CD4-positive, alpha-beta T cell treated with Interleukin-17A for 4 hours (primary cell): ENCODE measurements at places on chromosomes 5 and 9.

DNA sequence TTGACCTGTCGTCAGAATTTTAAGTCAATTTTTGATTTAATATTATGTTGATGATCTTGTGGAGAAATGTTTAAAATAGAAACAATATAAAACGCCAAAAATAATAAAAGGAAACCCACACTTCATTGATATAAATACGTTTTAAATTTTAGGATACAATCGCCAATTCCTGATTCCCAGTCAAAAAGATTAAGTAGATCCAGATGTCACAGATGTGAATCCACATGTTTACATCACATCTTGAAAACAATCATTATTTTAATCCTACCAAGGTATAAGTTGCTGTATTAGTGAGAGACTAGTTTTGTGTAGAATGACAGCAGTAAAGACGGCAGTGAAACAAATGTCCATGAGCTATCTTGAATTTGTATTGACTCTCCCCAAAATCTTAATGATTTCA, 4.9 kb downstream of the TAS2R1 start:
- no peak for DNase-seq

DNA sequence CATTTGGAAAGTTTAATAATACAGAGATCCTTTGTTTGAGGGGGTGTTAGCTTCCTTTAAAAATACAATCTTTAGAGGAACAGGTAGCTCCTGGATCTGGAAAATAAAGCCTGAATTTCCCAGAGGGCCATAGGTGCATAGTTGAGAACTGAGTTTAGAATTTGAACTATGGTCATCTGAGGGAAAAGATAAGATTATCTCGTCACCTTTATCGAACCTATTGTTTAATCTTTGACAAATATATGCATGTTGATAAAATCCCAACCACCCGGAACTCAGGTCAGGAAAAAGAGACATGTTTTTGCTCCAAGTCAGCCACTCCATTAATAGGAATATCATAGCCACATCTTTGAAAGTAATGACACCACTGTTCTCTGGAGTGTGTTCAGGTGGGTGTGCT, 91.7 kb upstream of the FAM169A start:
- no peak for DNase-seq

DNA sequence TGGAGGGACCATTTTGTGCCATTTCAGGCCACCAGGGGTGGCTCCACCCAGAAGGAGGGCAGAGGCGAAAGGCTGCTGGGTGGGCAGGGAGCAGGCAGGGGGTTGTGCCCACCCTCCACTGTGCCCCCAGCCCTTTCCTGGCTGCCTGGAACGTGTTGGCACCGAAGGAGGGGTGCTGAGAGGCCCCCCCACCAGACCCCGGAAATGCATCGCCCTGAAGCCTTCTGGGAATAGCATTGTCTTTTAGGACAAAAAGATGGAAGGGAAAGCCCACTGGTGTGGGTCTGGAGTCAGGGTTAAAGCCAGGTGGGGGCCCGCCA, 5.1 kb downstream of the NOXA1 start:
- DNase-seq = no peak

DNA sequence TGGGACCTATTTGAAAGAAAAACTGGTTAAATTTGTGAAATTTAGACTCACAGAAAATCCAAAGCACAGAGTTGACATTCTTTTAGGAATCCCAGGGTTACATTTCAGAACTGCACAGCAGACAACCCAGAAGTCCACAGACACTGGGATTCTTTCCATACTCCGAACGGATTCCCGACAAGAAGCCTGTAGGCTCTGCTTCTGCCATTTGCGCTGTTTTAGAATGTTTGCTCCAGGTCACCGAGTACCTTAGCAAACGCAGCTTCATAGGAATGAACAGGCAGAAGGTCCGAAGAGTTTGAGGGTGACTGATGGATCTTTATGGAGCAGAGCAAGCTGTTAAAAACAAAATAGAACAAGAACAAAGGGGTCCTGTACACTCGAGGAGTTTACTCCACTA, 84.5 kb upstream of the NFIB start:
- DNase-seq = no peak

DNA sequence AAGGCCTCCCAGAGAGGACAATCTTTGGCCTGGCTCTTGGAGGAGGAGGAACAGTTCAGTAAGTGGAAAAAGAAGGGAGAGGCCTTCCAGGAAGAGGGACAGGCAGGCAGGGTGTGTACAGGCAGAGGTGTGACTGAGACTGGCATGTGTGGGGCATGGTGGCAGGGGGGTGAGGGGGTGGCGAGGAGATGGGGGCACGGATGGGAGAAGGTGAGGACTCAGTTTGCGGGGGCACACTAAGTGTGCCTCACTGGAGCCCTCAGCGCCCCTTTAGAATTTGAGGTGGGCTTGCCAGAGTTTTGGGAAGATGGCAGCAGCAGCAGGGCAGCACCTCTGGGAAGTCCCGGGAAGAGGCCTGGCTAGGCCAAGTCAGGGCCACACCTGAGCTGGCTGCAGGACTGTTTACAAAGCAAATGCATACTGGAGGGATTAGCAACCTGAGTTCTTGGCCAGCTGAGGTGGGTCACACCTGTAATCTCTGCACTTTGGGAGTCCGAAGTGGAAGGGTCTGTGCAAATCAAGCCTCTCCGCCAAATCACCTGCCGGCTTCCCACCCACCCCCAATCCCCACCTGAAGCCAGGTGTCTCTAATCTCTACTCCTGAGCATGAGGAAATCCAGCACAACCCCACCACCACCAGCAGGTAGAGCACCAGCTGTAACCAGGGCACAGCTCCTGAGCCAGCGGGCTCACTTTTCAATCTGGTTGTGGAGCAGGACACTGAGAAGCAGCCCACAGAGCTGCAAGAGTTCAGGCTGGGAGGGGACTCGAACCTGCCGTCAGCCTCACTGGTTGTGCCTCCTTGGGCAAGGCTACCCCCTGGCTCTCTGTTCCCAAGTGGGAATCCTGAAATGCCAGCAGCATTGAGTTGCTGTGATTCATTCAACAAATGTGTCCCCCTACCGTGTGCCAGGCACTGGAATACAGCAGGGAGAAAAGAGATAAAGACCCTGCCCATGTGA, 10.2 kb upstream of the GABRP start:
- no peak for DNase-seq

GRCh38 chr9:68706363-68707201, 1.5 kb downstream of the PIP5K1B start:
- DNase-seq = no peak

DNA sequence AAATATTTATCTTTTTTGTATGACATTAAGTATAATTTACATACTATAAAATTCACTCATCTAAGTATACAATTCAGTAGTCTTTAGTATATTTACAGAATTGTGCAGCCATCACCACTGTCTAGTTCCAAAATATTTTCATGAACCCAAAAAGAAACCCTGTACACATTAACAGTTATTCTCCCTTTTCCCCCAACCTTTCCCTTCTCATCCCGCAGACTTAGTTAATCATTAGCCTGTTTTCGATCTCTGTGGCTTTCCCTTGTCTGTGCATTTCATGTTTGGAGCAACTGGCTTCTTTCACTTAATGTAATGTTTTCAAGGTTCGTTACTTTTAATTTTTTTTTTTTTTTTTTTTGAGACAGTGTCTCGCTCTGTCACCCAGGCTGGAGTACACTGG, 37.5 kb downstream of the MTREX start:
- no peak for DNase-seq

GRCh38 chr9:14442956-14443355, 129.0 kb upstream of the NFIB start:
- DNase-seq = no peak

DNA sequence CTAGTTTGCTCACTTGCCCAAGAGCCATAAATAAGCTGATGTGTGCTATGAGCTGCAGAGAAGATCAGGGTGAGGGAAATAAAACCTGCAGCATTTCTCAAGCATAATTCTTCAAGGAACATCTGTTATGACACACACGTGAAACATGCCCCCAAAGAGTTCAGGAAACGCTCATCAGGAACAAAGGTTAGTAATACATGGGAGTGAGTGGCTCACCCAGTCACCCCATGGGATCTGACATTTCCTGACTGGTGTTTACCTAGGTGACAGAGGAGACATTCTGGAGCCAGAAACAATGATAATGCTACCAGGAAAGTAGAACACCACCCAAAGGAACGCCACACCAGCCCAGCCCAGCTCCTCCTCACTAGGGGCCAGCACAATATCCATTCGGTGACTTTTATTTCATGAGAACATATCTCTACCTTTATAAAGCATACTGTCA, 66.0 kb downstream of the FRMD3 start:
- no peak for DNase-seq

DNA sequence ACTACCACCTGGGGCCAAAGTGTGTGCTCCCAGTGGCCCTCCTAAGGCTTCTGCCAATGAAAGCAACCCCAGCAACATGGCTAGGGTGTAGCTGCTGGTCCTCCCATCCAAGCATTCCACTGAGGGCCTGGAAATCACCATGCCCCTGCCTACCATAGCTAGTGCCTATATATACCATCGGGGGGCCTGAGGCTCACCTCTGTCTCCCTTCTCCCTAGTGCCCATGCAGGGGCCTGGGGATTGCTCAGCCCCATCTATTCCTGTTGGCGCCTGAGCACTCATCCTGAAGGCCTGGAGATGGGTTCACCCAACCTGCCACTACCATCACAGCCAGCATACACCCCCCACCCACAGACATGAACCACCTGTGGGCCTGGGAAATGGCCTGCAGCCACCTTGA, 367.3 kb downstream of the RAB3C start:
- DNase-seq = no peak

DNA sequence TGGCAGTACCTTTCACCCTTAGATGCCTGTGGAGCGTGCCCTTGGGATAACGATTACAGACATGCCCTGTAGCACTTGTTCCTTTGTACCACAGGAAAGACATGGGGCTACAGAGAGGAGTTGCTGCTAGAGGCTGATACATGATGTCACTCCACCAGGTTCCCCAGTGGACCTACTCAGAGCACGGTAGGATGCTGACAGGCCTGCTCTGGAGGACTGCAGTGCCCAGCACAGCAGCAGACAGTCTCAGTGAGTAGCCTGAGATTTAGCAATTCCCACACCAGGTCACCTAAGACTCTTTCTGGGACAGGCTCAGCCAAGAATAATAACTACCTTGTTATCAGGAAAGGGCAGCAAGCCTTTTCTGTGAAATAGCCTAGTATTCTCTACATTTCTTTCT, 28.8 kb downstream of the PDE4D start:
- no peak for DNase-seq

DNA sequence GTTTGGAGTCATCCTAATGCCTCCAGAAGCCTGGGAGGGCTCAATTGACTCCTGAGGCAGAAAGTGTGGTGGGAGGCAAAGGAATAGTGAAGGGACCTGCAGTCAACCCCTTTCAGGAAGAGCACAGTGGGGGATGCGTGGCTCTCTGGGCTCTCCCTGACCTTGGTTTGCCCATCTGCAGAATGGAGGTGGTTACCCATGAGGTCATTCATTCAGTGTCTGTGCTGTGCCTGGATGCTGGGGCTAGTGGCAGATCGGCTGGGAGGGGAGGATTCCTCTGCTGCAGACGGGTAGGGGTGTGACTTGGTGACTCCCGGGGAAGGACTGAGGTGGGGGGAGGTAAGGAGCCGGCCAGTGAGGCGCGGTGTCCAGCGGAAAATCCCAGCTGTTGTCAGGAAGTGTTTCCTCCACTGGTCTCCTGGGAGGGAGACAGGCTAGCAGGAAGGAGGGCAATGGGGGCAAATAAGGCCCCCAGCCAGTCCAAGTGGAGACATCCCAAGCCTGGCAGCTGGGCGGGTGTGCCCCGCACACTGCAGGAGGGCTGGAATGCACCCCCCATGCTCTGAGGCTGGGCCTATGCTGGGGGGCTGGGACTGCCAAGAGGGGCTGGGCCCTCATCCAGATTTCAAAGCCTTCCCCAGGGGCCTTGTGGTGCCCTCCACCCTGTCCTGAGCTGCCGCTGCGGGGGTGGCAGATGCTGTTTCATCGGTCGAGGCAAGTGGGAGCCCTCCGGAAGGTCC, 10.9 kb downstream of the CXXC5 start:
- no peak for DNase-seq

- no peak for DNase-seq
These were observed 31.5 kb downstream of the ZSWIM6 start for GRCh38 chr5:61363401-61364114.

DNA sequence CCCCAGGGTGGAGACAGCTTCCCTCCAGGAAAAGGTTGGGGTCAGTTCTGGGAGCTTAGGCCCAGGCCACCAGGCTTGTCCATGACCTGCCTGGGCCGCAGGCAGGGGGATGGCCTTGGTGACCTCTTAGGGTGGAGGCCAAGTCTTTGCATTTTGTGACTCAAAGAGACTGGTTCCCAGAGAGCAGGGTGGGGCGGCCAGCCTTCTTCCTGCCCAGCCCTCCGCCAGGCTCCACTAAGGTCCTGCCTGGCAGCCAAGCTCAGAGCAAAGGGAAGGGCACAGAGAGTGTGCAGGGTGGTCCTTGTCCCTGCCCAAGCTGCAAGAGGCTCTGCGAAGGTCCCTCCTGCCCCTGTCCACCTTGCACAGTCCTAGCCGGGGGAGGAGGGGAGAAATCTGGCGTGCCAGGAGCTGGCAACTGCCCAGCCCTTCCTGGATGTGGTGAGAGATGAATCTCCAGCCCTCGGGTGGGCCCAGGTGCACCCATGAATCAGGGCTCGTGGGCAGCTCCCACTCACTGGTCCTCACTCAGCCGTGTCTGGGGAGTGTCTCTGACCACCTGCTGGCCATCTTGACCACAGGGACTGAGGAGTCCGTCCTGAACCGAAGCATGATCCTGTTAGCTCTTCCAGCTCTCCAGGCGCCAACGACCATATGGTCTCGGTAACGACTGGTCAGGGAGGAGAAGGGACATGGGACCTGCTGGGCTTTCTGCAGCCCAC, 2.3 kb upstream of the PTGDS start:
- peak; percentile 48 for DNase-seq

DNA sequence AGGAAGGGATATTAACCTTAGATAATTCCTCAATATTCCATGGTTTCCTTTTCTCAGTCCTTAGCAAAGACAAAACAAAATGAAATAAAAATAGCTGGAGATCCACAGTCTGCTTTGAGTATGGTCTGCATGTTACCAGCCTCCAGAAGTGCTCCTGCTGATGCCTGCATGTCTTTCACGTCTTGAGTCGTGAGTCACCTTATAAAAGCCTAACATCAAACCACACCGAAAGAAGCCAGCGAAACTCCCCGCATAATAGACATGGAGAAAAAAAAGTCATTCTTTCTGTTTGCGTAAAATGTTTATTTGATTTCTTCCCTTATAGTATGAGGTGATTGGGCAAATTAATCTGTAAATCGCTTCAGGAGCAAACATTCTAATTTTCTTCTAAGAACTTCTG, 380.5 kb downstream of the SLCO4C1 start:
- no peak for DNase-seq

GRCh38 chr5:23614422-23614821, 107.0 kb downstream of the PRDM9 start:
- DNase-seq = no peak

DNA sequence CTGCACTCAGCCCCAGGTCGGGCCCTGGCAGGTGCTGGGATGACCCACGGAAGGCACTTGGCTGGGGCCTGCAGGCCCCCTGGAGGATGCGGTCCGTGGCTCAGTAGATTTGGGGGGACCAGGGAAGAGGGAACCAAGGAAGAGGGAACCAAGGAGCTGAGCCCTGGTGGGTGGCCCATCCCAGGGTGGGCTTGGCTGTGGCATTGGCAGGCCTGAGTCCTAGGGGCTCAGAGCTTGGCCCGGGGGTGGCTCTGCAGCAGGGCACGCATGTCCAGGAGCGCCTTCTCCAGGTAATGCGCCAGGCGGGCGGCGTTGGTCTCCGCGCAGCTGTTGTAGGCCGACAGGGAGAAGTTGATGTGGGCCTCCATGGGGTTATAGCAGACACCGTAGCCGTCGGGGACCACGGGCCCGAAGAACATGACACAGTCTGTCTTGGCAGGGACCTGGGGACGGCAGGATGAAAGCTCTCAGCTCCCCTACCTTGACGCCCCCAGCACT, 14.3 kb downstream of the DOLPP1 start:
- DNase-seq = no peak

- DNase-seq = no peak
These were observed 566.1 kb downstream of the ZNF608 start for GRCh38 chr5:124180299-124180874.

- DNase-seq = no peak
These were observed 22.8 kb downstream of the SMIM3 start for GRCh38 chr5:150801117-150801927.
